ENCODE measurements at places on chromosomes 12 and 14.

GRCh38 chr12:62957233-62957953 is 22.4 kb upstream of the PPM1H start:
- no peak for DNase-seq

DNA sequence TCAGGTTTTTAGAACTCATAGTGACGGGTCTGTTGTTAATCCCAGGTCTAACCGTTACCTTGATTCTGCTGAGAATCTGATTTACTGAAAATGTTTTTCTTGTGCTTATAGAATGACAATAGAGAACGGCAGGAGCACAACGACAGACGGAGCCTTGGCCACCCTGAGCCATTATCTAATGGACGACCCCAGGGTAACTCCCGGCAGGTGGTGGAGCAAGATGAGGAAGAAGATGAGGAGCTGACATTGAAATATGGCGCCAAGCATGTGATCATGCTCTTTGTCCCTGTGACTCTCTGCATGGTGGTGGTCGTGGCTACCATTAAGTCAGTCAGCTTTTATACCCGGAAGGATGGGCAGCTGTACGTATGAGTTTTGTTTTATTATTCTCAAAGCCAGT is 34.4 kb downstream of the PSEN1 start:
- no peak for DNase-seq

- DNase-seq: no peak
Measured at GRCh38 chr14:61505815-61506809, 184.7 kb downstream of the PRKCH start.

- peak; percentile 62 for DNase-seq
Measured at GRCh38 chr12:118356809-118357256, 15.9 kb downstream of the TAOK3 start.

DNA sequence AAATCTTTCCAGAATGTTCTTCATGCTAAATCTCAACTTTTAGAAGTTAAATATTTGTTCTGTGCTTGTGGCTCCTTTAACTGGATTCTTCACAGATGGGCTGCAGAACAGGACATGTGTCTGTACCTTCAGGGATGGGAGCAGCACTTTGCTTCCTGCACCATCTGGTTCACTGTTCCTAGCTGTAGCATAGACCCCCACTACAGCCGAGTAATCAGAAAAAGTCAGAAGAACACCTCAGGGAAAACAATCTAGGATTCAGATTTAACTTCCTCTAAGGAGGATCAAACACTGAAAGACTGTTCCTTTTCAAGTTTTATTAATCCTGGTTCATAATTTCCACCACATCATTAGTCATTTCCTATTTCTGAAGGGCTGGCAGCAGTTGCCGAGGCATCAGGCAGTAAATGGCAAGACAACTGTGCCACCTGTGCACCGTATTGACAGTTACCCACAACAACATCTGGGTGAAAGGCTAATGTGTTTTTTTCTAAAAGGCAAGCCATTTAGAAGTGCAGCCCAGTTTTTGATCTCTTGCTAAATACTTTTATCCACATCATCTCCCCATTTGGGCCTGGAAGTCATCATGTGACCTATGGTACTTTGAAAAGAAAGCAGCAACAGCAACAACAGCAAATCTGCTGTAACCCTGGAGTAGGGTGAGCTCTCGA is 212.8 kb upstream of the BMP4 start:
- DNase-seq: no peak

GRCh38 chr14:66315548-66315947 is 170.6 kb upstream of the CCDC196 start:
- DNase-seq: no peak

- DNase-seq: no peak
Measured at GRCh38 chr12:52324153-52324444, 2.9 kb upstream of the KRT83 start.

GRCh38 chr14:35189422-35189821 is 67.1 kb downstream of the PRORP start:
- DNase-seq: no peak

GRCh38 chr14:84253326-84253725 is 1276.6 kb upstream of the FLRT2 start:
- no peak for DNase-seq

- DNase-seq: no peak
Measured at GRCh38 chr14:29233188-29233587, 466.6 kb downstream of the FOXG1 start.

DNA sequence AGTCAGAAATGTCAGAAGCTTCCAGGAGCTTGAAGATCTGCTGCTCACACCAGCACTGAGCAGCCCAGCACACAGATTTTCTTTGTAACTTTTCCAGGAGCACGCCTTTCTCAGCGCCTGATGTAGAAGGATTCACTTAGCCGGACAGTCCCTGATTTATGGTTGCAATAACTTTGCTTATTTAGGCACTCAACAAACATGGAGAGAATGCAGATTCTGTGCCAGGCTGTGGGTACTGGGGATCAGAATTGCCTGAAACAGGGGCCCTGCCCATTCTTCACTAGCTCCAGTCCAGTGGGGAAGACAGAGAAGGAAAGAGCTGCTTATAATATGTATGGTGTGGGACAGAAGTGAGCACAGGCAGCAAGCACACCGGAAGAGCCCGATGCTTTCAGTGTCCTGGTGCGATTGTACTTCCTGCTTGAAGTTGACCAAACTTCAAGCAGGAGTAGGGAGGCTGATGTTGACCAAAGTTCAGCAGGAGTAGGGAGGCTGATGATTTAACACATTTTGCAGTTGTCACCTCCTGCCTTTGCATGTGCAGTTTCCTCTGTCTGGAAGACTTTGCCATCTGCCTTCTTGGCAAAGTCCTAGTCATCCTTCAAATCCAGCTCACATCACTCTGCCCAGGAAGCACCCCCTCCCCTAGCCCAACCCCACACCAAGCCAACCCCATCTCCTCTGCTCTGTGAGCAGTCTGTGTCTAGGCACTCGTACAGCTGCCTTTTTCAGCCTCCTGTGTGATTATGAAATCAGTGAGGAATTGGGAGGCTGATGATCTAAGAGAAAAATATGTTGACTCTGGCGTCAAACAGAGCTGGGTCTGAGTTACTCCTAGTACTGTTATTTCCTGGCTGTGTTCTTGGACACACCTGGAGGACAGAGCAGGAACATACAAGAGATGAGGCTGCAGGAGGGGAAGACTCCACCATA is 12.0 kb upstream of the PRIMA1 start:
- no peak for DNase-seq

DNA sequence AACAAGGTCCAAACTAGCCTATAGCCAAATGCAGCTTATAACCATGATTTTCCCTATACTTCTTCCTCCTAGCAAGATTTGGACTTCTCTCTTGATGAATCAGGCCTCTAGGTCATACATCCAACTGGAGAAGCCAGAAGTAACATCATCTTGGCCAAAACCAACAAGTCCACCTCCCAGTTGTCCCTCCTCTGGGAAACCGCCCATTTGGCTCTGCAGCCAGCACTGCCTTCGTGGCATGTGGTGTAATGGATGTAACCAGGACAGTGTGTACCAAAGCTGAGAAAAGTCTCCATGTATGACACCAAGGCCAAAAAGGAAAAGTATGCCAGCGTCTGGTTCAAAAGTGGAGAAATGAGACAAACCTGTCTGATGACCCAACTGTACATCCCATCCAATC is 59.3 kb upstream of the VASH1 start:
- DNase-seq: no peak

- DNase-seq: no peak
Measured at GRCh38 chr12:124888260-124888659, 24.6 kb upstream of the SCARB1 start.

- peak; percentile 30 for DNase-seq
Measured at GRCh38 chr12:107564946-107565345, 120.7 kb upstream of the PWP1 start.

DNA sequence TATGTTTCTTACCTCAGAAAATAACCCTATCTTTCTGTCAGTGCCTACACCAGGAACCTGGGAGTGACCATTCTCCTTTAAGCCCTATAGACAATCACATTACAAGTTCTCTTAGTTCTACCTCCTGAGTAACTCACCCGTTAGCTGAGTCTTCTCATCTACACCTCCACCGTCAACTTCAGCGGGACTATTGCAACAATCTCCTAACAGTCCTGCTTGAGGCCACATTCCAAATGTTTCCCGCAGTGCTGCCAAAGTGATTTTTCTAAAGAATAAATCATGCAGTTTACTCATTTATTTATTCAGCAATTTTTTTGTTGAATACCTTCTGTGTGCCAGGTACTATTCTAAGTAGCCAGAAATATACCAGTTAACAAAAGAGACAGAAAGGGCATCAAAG is 285.0 kb upstream of the GRIP1 start:
- DNase-seq: no peak

- no peak for DNase-seq
Measured at GRCh38 chr12:69906411-69907216, 81.6 kb downstream of the MYRFL start.

- peak; percentile 88 for DNase-seq
Measured at GRCh38 chr14:105414456-105415371, 4.9 kb upstream of the MTA1 start.

DNA sequence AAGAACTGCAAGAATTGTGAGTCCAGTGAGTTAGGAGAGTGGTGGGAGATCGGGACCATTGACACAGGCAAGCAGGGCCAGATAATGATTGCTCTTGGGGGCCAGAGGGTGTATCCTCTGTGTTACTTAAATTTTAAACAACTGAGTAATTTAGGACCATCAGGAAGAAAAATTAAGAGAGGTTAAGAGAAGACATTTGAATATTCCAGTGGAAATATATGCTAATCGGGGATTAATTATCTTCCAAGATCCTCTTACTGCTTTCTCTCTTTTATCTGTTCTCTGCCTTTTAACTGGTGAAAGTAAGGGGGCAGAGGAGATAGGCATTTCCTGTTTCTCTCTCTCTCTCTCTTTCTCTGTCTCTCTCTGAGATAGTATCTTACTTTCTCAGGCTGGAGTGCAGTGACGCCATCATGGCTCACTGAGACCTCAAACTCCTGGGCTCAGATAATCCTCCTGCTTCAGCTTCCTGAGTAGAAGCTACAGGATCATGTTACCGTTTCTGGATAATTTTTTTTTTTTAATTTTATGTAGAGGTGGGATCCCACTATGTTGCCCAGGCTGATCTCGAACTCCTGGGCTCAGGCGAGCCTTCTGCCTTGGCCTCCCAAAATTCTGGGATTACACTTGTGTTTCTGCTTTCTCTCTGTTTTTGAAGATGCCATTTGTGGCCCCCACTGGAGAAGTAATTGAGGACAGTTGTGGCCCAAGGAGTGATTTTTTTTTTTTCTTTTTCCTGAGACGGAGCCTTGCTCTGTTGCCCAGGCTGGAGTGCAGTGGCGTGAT is 85.1 kb downstream of the DIP2B start:
- DNase-seq: peak; percentile 85

DNA sequence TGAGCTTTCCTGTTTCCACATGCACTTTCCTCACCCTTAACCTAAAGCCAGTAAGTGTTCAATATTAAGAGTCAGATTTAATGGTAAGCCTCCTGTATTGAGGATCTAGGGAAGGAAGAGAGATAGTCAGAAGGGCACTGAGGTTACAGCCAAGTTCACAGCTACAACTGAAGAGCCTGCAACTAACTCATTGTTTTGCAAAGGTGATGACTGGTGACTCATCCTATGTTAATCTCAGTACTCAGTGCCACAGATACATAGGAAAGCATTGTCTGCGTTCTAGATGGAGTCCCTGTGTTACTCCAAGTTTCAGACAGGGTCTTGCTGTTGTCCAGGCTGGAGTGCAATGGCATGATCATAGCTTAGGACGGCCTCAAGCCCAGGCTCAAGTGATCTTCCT is 157.0 kb upstream of the RBM19 start:
- DNase-seq: no peak

GRCh38 chr12:132986001-132986884 is at the start of gene ZNF26:
Gene ZNF26 (plus strand): TSS chr12:132986367. CDS start chr12:132986841, 474 bp downstream.
- DNase-seq: peak; percentile 97

DNA sequence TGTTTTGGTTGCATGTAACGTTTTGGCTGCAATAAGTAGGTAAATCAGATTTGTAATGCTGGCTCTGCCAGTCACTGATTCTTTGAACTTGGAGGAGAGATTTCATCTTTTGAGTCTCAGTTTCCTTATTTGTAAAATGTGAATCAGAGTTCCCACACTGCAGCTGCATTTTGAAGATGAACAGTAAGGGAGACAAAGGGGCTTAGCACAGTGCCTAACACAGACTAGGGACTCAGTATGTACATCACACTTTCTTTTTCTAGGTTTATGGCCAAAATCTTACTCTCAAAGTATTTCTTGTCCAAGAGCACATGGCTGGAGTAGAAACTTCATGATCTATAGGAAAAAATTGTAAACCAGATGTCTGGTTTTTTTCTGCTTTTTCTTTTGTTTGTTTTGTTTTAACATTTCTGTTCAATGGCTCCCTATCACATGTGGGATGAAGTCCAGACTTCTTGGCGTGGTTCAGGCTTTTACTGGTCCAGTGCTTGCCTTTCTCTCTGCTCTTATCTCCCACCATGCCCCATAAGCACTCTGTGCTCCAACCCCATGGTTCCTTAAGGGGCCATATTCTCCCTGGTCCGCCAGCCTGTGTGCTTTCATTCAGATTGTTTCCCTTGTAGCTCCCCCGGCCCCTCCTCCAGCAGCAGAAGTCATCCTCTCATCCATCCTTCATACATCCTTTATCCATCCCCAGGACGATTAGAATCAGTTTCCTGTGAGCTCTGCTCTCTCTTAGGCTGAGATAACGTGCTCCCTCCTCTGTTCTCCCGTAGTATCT is 58.0 kb downstream of the SYNE2 start:
- no peak for DNase-seq

- DNase-seq: no peak
Measured at GRCh38 chr14:50780393-50780792, 50.6 kb downstream of the NIN start.

- DNase-seq: no peak
Measured at GRCh38 chr12:90712671-90713070, 242.3 kb downstream of the CCER1 start.

GRCh38 chr14:104597576-104597975 is 7.0 kb downstream of the TMEM179 start:
- no peak for DNase-seq

DNA sequence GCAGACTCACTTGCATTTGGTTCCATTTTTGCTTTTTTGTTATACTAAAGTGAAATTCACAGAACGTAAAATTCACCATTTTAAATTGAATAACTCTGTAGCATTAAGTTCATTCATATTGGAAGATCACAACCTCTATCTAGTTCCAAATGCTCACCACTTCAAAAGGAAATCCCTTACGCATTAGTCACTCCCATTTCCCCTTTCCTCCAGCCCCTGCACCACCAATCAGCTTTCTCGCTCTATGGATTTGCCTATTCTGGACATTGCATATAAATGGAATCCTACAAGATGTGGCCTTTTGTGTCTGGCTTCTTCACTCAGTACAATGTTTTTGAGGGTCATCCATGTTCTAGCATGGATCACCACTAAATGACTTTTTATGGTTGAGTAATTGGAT is 294.5 kb downstream of the KSR2 start:
- no peak for DNase-seq

GRCh38 chr12:128940090-128940888 is 87.0 kb downstream of the GLT1D1 start:
- no peak for DNase-seq

- DNase-seq: peak; percentile 17
Measured at GRCh38 chr12:119780786-119781434, 96.2 kb downstream of the CIT start.

- peak; percentile 49 for DNase-seq
Measured at GRCh38 chr14:94769391-94770250, at the start of gene GSC. Gene GSC (minus strand): TSS chr14:94770113. CDS start chr14:94770015, 98 bp downstream.

DNA sequence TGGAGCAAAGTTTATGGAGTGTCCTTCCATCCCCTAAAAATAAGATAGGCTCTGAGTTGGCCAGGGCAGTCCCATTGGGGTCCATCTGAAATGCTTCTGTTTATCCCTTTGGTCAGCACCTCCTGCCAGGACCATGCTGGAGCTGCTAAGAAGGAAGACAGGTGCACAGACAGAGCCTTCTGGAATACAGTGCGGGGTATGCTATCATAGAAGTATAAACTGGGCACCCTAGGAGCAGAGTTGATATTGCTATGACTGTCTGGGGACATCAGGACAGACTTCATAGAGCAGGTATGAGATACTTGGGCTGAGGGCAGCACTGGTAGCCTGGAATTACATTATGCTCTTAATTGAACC is 170.4 kb upstream of the HIF1A start:
- no peak for DNase-seq
